ENCODE measurements at places on chromosomes 6 and 20. TPM values are rescaled to one million over a fixed set of nuclear protein-coding genes. Genes with fewer than 3 reads are reported as not detected.

Gene TSBP1
- total RNA-seq: not detected

Gene CD93
- not detected for total RNA-seq

Gene RFX6
- total RNA-seq: not detected

Gene MDFI
- 47.9 TPM for total RNA-seq

Gene TJAP1
- total RNA-seq: 15.3 TPM

Gene ECT2L
- total RNA-seq: not detected

Gene BPIFA1
- not detected for total RNA-seq

Gene ANKS1A
- 14.2 TPM for total RNA-seq

Data from mesangial cell (primary cell).